ENCODE measurements at places on chromosomes 5 and 9. TPM values are rescaled to one million over a fixed set of nuclear protein-coding genes. Genes with fewer than 3 reads are reported as not detected.

- no peak overlapping the region for H3K27ac ChIP-seq
- no peaks in the 10 kb centered on the region for H3K27me3 ChIP-seq
- peak; percentile 56 for DNase-seq
- H3K4me3 ChIP-seq = no peak overlapping the region
- peaks cover 3% of the 10 kb centered on the region for H3K4me1 ChIP-seq
- H3K36me3 ChIP-seq = no peaks in the 10 kb centered on the region
Measured at GRCh38 chr9:135610290-135611141, 28.8 kb downstream of the GLT6D1 start.

The CKMT2 gene
- 4.3 TPM for total RNA-seq

The ARID3C gene
- total RNA-seq = 0.26 TPM

The GABRA6 gene
- not detected for total RNA-seq

The P4HA2 gene
- total RNA-seq = 38.5 TPM

- H3K36me3 ChIP-seq = no peaks in the 10 kb centered on the region
- no peak for DNase-seq
- no peaks in the 10 kb centered on the region for H3K27me3 ChIP-seq
- H3K27ac ChIP-seq = no peak overlapping the region
- H3K4me1 ChIP-seq = peaks cover 9% of the 10 kb centered on the region
- no peak overlapping the region for H3K4me3 ChIP-seq
Measured at GRCh38 chr5:127445328-127445727, 72.1 kb upstream of the PRRC1 start.

DNA sequence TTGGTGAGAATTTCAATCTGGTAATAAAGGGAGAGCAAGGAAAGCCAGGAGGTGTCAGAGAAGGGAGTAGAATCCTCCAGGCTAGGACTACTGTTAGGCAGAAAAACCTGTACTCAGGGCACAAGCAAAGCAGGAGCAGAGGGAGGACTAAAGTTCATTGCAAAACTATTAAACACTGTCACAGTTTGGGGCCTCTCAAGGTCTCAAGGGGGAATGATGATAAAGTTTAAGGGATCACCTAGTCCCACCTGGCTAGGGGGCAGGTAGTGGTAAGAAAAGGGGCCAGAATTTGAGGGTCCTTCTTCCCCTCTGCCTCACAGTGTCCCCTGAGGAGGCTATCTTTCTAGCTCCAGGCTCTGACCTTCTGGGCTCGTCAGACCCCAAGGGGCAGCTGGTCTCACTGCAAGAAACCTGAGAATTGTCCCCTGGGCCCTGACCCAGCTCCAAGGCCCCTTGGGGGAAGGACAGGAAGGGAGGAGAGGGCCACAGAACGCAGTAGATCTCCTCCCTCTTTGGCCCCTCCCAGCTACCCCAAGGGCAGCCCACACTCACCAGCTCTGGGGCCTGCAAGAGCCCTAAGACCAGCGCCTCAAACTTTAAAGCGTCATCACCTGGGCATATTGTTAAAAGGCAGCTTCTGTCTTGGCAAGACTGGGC is 974 bp downstream of the CCDC69 start:
- H3K27ac ChIP-seq = peak overlapping the region; percentile 12
- no peaks in the 10 kb centered on the region for H3K36me3 ChIP-seq
- peak overlapping the region; percentile 68 for H3K4me3 ChIP-seq
- peaks cover 3% of the 10 kb centered on the region for H3K27me3 ChIP-seq
- H3K4me1 ChIP-seq = peaks cover 15% of the 10 kb centered on the region

GRCh38 chr5:72032788-72033187 is 74.5 kb upstream of the MAP1B start:
- H3K4me3 ChIP-seq = no peak overlapping the region
- H3K36me3 ChIP-seq = no peaks in the 10 kb centered on the region
- no peaks in the 10 kb centered on the region for H3K27me3 ChIP-seq
- peaks cover 24% of the 10 kb centered on the region for H3K4me1 ChIP-seq

GRCh38 chr9:129962889-129963703 is 79.9 kb downstream of the FNBP1 start:
- peak overlapping the region; percentile 13 for H3K4me3 ChIP-seq
- no peaks in the 10 kb centered on the region for H3K27me3 ChIP-seq
- peaks cover 33% of the 10 kb centered on the region for H3K4me1 ChIP-seq

GRCh38 chr5:5586721-5587120 is 164.2 kb downstream of the ICE1 start:
- H3K4me1 ChIP-seq = no peaks in the 10 kb centered on the region
- H3K27me3 ChIP-seq = peaks cover 4% of the 10 kb centered on the region
- H3K4me3 ChIP-seq = no peak overlapping the region
- H3K27ac ChIP-seq = no peak overlapping the region

The FSD1L gene
- 6.3 TPM for total RNA-seq

DNA sequence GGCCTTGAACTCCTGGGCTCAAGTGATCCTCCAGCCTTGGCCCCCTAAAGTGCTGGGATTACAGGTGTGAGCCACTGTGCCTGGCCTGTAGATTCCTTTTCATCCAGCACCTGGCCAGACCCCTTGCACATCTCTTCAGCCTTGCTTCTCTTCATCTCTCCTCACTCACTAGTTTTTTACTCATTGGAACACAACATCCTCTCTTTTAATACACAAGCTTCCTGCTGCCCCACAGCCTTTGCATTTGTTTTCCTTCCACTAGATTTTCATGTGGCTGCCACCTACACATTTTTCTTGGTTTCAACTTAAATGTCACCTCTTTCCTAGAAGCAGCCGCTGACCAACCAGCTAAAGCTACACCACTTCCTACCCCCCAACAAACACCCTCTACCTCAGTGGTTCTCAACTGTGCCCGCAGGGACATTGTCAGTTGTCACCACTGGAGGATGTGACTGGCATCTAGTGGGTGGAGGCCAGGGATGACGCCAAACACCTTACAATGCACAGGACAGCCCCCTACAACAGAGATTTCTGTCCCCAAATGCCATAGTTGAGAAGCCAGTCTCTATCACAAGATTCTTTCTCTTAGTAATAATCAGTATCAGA is 33.7 kb downstream of the HAVCR1 start:
- H3K4me3 ChIP-seq = no peak overlapping the region
- no peaks in the 10 kb centered on the region for H3K36me3 ChIP-seq

GRCh38 chr5:5025774-5026408 is 114.2 kb upstream of the ADAMTS16 start:
- H3K27me3 ChIP-seq = peaks cover 6% of the 10 kb centered on the region
- H3K36me3 ChIP-seq = no peaks in the 10 kb centered on the region
- H3K4me1 ChIP-seq = no peaks in the 10 kb centered on the region
- H3K27ac ChIP-seq = no peak overlapping the region

- H3K4me1 ChIP-seq = no peaks in the 10 kb centered on the region
- no peaks in the 10 kb centered on the region for H3K36me3 ChIP-seq
- DNase-seq = no peak
- no peak overlapping the region for H3K4me3 ChIP-seq
- peaks cover 33% of the 10 kb centered on the region for H3K27me3 ChIP-seq
Measured at GRCh38 chr5:2441495-2442180, 309.8 kb downstream of the IRX2 start.

GRCh38 chr9:18911714-18912342 is 121.2 kb downstream of the SAXO1 start:
- peaks cover 21% of the 10 kb centered on the region for H3K4me1 ChIP-seq
- no peak for DNase-seq
- peaks cover 3% of the 10 kb centered on the region for H3K27me3 ChIP-seq
- H3K36me3 ChIP-seq = no peaks in the 10 kb centered on the region
- H3K27ac ChIP-seq = no peak overlapping the region

DNA sequence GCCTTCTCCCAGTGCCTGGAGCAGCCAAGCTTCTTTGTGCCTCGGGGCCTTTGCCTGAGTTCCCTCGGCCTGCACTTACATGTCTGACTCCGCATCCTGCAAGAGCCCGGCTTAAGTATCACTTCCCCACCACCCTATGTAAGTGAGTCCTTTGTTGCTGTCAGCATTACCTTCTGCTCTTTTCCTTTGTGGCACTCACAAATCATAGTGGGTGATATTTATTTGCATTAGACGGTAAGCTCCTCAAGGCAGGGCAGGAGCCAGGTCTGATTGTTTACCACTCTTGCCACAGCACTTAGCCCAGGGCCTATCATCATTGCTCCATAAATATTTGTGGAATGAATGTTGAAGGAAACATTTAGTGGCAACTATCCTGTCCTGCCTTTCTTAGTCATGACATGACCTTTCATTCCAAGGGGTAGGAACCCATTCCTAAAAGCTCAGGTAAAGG is 4.8 kb downstream of the GM2A start:
- peak overlapping the region; percentile 22 for H3K27ac ChIP-seq
- no peak for DNase-seq
- no peaks in the 10 kb centered on the region for H3K27me3 ChIP-seq
- peaks cover 20% of the 10 kb centered on the region for H3K4me1 ChIP-seq

The TSC1 gene
- total RNA-seq = 58.9 TPM

DNA sequence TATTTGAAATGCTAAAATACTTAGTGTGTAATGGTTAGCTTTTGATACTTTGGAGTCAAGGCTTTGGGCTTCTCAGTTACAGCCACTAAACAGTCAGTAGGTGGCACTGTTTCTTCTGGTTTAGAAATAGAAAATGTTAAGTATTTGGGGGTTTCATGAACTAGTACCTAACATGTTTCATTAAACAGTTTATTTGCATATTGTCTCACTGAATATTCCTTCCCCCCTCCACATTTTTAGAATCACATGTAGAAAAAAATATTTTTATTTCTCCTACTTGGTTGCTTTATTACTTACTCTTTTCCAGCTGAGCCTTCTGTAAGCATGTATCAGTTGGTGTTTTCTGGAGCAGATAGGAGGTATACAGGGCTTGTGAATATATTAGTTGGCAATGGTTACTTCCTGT is 48.0 kb downstream of the IPO11 start:
- H3K27ac ChIP-seq = peak overlapping the region; percentile 27
- H3K36me3 ChIP-seq = peaks cover 5% of the 10 kb centered on the region
- H3K27me3 ChIP-seq = no peaks in the 10 kb centered on the region
- DNase-seq = no peak
- H3K4me1 ChIP-seq = peaks cover 7% of the 10 kb centered on the region
- no peak overlapping the region for H3K4me3 ChIP-seq

The TMC1 gene
- not detected for total RNA-seq

- no peak for DNase-seq
- peaks cover 50% of the 10 kb centered on the region for H3K4me1 ChIP-seq
- H3K4me3 ChIP-seq = peak overlapping the region; percentile 92
- H3K27me3 ChIP-seq = no peaks in the 10 kb centered on the region
Measured at GRCh38 chr9:93579711-93580516, 3.5 kb downstream of the PHF2 start.
